NCI-H748 treated with DMSO at 0.1 percent for 48 hours (cell line): ENCODE measurements at places on chromosomes 5 and 9.

DNA sequence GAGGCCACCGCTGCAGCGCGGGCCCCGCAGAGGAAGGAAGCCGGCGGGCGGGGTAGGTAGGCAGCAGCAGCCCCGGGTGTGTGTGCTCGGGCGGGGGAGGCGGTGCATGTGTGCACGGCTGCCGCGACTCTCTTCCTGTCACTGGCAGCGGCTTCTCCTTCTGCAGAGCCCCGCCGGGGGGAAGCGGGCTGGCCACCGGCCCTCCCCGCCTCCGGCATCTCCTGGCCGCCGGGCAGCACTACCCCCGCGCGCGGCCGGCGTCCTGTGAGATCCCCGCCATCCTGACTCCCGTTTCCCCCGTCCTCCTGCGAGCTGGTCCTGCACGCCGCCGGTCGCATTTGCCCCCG lies 315 bp downstream of the PIK3R1 start:
- peak; percentile 80 for DNase-seq

DNA sequence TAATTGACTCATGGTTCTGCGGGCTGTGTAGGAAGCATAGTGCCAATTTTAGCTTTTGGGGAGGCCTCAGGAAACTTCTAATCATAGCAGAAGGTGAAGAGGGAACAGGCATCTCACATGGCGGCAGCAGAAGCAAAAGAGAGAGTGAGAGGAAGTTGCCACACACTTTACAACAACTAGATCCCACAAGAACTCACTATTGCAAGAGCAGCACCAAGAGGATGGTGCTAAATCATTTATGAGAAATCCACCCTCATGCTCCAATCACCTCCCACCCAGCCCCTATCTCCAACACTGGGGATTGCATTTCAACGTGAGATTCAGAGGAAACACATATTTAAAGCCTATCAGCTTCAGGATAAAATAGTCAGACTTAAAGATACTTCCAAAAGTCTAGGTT lies 36.1 kb upstream of the LPAR1 start:
- no peak for DNase-seq

DNA sequence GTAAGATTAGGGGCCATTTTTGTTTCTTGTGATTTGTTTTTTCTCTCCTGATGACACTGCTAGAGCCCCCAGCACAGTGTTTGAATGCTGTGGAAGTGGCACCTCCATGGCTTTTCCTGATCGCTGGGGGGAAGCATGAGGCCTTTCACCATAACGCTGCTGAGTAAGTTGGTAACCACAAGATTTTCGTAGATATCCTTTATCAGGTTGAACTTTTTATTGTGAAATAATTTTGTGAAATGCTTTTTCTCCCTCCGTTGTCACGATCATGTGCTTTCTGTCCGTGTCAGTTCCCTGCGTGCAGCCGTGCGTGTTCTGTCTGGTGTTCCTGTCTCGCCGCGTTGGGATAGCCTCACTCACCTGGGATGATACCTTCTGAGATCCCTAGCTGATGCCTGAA lies 59.4 kb downstream of the EHMT1 start:
- no peak for DNase-seq

DNA sequence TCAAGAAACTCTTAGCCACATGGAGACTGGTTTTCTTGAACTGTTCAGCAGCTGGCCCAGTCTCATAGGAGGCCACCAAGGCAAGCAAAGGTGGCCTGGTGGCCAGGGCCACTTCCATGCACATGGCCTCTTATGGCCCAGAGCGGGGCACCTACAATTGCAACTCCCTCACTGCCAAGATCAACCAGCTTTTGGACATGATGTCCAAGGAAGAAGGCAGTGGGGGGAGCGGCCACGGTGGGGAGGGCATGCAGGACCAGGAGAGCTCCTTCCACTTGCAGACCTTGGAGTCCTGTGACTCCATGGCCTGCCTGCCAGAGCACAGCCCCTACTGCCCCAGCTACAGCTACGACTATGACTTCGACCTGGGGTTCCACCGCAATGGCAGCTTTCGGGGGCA lies 398.9 kb upstream of the PTPRD start:
- DNase-seq: no peak

DNA sequence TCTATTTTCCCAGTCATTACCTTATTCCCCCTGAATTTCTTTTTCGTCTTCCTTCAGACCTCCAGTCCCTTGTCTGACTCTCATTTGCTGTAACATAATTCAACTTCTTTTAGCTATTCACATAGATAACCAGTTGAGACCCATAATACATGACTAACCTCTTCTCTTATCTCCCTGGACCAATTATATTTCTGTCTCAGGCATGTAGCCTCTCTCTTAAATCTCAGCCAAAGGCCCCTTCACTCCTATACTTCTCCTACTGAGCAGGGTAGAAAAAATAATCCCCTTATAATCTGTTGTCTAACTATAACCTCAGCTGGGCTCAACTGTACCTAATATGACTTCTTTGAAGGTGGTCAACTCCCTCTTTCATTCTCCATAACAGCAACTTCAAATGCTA lies 20.9 kb downstream of the RANBP6 start:
- DNase-seq: no peak

GRCh38 chr5:80240368-80240986 lies 15.4 kb downstream of the SERINC5 start:
- DNase-seq: no peak

DNA sequence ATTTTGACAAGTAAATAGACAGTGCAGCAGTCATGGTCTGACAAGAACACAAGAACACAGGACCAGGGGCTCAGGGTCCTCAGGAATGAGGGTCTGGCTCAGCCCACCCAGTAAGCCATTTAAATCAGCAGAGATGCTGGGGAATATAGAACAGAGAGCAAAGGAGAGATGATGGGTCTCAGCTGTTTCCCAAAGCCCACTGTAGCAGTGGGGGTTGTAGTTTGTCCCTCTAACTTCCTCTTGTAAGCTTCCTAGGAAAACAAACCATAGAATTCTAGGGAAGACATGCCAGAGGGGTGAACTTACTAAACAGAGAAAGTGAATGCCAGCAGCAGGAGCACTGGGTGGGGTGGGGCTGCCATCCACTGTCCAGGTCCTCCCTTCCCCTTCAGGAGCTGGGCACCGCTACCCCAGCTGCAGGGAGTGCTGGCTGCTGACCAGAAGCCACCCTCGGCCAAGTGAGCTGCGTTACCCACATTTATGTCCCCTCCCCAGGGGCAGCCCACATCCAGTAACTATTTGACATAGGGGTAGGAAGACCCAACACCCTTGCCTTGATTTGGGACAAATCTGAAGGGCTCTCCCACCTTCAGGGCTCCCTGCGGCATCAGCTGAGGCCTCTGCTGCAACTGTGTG lies 41.6 kb downstream of the GABBR2 start:
- DNase-seq: no peak

DNA sequence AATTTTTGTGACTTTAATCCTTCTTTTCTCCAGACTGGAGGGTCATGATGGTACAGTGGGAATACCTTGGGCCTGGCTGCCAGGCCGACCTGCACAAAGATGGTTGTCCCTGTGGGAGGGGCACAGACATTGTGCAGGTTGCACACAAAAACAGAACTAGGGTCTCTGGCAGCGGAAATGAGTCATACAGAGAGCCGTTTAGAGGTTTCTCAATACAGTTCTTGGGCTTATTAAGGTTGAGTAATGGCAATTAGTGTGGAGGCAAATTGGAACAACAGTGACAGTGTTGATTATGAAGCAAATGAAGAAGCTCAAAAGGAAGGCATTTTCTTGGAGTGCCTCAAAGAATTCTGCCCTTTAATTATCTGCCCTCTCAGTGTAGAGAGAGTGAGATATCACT lies 173.6 kb downstream of the TENT4A start:
- DNase-seq: no peak

GRCh38 chr5:153905219-153905618 lies 133.5 kb downstream of the FAM114A2 start:
- DNase-seq: no peak

DNA sequence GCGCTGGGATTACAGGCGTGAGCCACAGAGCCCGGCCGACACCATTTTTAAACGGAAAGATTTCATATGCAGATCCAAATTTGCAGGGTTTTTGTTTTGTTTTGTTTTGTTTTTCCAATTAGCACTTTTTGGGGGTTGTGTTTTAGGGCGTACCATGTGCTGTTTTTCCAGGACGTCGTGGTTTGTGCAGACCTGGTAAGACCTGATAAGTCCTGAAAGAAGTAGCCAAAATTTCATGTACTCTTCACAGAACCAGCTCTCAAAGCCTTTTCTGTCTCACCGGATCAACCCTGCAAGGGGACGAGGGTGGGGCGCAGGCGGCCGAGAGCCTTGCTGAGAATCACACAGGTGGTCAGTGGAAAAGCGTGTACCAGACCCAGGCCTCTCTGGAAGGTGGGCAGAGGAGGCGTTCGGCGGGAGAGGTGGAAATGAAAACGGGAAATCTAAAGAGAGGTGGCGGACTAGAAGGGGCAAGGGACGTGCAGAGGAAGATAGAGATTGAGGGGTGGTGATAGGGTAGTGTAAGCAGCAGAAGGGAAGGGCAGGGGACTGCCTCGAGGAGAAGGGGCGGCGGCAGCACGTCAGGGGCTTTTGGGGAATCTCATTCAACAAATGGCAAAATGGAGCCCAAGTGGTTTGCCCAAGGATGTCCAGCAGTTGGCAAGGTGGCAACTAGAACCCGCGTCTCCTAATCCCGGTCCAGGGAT lies 1.1 kb upstream of the FAF2 start:
- DNase-seq: no peak

GRCh38 chr5:80156156-80156555 lies 99.7 kb downstream of the SERINC5 start:
- no peak for DNase-seq

DNA sequence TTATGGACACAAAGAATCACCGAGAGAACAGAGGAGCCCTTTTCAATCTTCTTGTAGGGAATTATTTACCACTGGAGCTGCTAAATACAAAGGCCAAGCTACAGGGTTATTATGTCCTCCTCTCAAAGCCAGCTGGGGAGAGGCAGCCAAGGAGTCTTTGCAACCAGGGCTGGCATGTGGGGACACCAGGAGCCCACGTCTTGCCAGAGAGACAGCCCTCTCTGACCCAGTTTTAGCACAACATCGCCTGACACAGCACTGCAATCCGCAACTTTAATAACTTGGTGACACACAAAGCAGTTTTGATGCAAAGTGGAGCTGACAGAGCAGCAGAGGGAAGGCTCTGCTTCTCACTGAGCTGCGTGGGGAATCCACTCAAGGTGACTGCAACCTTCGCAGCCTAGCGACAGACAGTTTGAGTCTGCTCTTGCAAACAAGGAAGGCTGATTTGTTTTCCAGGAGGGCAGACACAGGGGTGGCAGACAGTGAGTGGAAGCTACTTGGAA lies 33.6 kb downstream of the TLR4 start:
- no peak for DNase-seq
